Stimulated activated CD8-positive, alpha-beta memory T cell treated with anti-CD3 and anti-CD28 coated beads, Interleukin-7, amount 100 ng/mL, for 1 hour (primary cell): ENCODE measurements at places on chromosomes 4 and X.

DNA sequence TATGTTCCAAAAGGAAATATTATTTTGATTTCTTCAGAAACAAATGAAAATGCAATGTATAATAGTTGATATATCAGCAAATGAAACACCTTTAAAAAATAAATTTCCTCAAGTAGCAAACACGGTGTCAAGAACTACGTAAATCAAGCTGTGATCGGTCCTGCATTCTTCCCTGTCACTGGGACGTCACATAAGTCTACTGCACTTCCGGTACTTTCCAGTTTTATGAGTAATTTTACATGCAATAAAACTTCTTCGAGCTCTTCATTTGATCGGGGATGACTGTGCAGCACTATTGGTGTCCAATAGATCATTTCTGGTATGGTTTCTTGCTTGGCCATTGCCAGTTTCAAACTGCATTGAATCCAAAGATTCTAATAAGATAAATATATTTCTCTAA is 114.0 kb upstream of the VEGFC start:
- DNase-seq = no peak

DNA sequence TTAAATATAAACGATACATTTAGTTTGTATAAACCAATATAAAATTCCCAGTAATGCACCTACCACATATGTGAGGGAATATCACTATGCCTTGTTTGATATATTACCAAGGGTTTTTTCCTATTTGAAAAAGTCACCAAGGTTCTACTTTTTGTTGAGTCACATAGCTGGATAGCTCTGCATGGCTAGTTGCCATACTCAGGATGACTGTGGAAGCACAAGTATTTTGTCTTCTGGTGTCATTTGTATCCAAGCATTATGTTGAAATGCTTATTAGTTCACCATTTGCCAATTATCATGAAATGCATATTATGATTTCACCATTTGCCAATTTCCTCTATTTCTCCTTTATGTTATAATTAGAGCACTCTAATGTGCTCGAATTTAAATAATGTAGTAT is 162.7 kb upstream of the TTC29 start:
- DNase-seq = no peak

DNA sequence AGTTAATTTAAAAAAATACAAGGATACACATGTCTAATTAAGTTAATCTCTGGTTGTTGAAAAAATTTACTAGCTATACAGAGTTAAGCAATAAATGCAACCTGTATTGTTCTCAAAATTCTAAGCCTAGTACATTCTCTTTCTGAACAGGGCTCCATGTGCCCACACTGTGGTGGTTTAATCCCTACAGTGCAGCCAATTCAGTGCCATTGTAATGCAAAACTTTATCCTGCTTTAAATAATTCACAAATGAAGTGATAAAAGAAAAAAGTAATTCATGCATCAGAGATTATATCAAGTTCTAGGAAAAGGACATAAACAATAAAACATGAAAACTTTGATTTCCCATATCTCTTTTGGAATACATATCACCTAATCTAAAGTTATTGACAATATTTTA is 1089.2 kb downstream of the C4orf33 start:
- DNase-seq = no peak

GRCh38 chr4:125084608-125085007 is 230.1 kb upstream of the FAT4 start:
- DNase-seq = no peak

- DNase-seq = no peak
Measured at GRCh38 chr4:189302719-189303118, 638.0 kb upstream of the FRG1 start.

DNA sequence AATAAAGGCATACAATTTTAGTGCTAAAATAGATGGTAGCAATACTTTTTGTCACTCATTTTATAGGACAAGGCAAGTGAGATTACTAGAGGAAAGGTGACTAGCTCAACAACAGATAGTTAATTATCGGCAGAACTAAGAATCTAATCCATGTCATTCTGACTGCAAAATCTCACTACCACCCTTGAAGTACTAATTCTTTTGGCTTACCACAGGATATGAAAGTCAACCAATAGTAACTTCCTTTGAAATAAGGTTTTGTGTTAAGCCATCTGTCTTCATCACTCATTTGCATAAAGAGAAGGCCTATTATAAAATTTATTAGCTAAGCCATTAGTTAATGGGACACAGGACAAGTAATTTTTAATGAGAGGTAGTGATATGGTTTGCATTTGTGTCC is 25.3 kb upstream of the ZMAT1 start:
- DNase-seq = no peak

GRCh38 chr4:185341841-185342240 is 53.9 kb downstream of the LRP2BP start:
- DNase-seq = no peak

- DNase-seq = no peak
Measured at GRCh38 chrX:72048510-72049455, 82.9 kb downstream of the RTL5 start.

DNA sequence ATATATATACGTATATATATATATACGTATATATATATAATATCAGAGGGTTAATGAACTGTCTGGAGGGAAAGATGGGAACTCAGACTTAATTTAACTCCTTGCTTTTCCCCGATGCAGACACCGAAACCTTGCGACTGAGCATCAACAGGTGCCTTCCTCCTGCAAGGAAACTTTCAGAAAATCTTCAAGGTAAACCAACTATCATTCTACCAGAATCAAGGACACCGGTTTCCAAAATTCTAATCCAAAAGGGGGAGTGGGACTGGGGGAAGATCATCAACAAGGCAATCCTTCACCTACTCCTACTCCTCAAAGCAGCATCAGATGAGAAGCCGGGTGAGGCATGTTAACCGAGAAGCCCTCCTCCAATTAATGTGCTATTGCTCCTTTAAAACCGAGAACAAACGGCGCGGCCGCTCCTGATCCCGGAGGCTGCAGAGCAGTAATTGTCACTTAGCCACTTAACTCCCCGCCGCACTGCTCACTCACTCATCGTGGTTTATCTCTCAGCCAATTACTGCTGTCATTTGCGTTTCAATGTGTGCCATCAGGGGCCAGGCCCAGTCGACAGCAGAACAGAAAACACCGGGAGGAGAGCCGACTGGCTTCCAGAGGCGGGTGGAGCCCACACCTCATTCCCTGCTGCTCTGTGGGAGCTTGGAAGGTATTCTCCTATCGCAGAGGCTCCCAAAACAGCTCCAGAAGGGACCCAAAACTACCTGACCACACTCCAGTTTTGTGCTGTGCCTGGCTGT is 61.7 kb downstream of the MAML3 start:
- DNase-seq = no peak

- no peak for DNase-seq
Measured at GRCh38 chr4:85788604-85789003, 313.7 kb downstream of the ARHGAP24 start.

DNA sequence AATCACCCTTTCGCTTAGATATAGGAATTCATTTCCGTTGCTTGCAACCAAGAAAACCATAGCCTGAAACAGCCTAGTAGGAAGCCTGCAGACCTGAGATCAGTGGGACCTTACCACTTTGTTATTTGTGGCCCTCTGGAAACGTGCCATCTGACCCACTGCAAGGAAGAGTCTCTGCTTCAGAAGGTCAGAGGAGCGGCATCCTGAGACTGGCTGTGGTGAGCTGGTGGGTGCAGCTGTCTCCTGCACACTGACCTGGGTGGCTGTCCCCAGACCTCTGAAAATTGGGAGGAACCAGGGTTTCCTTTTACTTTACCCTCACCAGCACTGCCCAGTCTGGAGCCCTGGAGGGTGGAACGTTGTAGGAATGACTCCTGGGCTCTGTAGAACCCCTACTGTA is 18.2 kb downstream of the SHROOM2 start:
- no peak for DNase-seq

DNA sequence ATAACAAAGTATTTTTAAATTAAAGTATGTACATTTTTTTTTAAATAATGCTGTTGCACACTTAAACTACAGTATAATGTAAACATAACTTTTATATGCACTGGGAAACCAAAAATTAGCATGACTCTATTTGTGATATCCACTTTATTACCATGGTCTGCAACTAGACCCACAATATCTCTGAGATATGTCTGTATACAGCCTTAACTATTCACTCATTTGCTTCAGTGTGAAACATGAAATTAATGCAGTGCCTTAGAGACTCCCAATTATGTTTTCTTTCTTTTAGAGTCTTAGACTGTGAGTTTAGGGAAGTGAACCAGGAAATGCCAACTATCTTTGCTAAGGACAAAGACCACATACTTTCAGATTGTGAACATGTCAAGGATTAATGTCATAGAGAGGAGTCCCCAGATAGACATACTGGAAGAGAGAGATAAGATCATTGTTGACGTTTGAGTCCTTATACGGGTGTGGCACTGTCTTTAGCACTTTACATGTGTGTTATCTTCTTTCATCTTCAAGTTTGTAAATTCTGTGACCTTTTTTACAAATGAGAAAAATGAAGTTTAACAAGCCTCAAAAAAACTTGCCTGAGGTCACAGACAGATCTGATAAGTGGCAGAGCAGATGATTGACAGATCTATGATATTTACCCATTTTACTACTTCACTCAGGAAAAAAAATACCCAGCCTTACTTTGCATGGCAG is 23.2 kb downstream of the CXorf58 start:
- no peak for DNase-seq

GRCh38 chr4:53920116-53920515 is 144.3 kb downstream of the CHIC2 start:
- no peak for DNase-seq

GRCh38 chr4:135508006-135508714 is 1306.6 kb upstream of the PABPC4L start:
- no peak for DNase-seq

DNA sequence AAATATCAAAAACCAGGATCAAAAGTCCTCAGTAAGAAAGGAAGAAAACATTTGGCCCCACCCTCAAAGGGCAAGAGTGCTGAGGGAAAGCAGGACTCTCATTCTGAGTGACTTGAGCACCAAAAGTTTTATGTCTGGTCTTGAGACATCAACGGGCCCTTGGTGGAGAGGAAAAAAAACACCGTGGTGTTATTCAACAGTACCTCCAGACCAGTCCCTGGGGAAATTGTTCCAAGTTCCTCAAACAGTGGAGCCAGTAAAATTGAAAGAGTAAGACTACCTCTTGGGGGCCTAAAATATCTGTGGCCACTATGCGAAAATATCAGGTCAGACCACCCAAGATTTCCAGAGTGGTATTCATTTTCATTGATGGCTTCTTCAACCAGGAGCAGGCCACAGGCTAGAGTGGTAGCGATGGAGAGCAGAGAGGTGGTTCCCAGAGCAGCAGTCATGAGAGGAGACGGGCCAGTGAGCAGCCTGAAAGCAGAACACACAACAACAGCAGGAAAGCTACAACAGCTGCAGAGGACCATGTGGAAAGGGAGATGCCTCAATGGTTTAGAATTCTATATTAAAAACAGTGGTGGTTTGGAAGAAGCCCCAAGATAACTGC is 63.7 kb upstream of the RPL34 start:
- DNase-seq = no peak
